ENCODE measurements at places on chromosomes 1 and 21.

GRCh38 chr1:29669158-29669871 lies 433.0 kb downstream of the PTPRU start:
- no peak for DNase-seq

DNA sequence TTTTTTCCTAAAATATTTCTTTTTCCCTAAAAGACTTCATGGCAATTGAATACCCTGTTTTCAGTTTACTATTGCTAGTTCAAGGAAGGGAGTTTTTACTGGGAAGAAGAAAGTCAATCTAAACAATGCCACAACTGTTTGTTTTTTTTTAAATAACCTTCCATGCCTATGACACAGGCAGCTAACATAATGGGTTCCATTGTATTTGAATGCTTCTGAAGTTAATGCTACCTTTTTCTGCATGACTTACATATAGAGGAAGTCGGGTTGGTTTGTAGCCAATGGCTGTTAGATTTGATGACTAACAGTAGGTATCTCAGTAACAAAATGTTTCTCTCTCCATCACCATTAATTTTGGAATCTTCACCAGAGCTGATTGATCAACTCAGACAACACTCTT lies 134.0 kb downstream of the KIF26B start:
- no peak for DNase-seq

DNA sequence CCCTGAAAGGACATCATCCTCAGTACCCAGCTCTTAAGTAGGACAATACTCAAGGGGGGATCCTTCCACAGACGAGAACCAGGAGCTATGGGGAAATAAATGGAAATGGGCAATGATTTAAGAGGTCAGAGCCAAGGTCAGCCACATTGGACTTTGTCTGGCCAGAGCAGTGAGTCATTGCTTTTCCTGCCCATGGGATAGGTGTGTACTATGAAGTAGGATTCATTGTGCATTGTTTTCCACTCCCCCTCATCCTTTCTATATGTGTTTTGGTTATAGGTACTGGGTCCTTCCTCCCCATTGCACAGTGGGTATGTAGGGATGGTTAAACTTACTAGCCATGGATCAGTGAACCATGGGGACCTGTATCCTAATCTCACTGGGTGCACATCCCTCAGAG lies 328.9 kb upstream of the USP25 start:
- no peak for DNase-seq

DNA sequence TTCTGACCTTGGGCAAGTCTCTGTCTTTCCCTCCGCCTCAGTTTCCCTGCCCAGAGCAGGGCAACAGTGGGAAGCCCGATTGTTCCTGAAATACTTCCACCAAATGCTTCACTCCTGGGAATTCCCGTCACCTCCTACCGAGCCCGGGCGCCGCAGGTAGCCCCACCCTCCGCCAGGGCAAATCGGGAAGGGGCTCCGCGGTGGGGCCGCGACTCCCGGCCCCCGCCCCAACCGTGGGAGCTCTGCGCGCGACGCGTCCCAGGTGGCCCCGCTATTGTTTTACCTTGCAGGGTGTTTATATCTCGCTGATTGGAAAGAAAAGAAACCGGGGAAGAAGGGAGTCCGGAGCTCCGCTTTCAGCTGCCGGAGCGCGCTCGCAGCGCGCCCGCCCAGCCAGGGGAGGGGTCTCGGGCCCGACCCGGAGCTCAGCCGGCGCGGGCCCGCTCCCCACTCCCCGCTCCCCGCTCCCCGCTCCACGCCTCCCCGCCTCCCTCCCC lies 407 bp downstream of the IGSF3 start:
- DNase-seq, result no peak

DNA sequence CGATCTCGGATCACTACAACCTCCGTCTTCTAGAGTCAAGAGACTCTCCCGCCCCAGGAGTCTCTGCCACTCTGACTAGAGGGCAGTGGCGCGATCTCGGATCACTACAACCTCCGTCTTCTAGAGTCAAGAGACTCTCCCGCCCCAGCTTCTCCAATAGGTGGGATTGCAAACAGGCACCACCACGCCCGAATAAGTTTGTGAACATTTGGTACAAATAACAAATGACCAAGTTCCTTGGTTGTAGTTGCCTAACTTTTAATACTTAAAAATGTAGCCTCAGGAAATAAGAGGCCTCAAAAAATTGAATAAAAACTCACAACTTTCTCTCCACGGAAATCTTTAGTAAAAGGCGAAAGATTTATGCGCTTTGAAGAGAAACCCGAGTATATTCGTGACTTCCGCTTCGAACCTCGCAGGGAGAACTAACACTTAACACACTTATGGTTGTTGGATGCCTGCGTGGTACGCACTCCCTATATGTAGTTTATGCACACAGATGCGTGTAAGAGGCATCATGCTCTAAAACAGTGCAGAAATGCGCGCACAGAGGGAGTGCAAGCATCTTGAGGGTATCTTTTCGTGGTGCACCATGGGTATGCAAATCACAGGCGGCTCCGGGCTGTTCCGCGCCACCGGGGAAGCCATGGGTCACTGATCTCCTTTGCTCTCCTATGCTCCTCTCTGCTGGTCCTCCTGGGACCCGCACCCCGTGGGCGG lies 11.4 kb downstream of the BTBD19 start:
- peak; percentile 57 for DNase-seq
